H54 (cell line): ENCODE measurements at places on chromosomes 4 and X.

GRCh38 chrX:139052461-139052860, 340.9 kb upstream of the FGF13 start:
- no peak for DNase-seq

- DNase-seq, result no peak
Observed at GRCh38 chr4:94567811-94568210, 116.1 kb downstream of the PDLIM5 start.

GRCh38 chr4:52982255-52982945, 120.3 kb downstream of the RASL11B start:
- no peak for DNase-seq

DNA sequence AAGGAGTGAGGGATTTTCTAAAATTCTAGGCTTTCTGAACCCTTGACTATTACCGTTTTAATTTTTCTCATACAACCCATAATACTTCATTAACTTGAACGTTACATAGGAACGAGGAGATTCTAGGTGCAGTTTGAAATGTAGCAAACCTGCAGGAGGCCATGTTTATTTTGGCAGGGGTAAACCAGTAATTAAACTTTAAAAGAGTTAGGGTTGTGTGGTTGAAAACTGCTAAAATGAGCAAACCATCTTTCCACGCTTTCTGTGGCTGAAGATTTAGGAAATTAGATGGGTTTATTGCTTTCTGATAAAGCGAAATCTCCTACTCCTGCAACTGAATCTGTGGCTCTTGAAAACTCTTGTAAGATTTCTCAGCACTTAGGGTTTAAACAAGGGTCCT, 1.7 kb downstream of the PHEX start:
- DNase-seq, result no peak

- no peak for DNase-seq
Observed at GRCh38 chr4:98700656-98701055, 42.2 kb upstream of the TSPAN5 start.

DNA sequence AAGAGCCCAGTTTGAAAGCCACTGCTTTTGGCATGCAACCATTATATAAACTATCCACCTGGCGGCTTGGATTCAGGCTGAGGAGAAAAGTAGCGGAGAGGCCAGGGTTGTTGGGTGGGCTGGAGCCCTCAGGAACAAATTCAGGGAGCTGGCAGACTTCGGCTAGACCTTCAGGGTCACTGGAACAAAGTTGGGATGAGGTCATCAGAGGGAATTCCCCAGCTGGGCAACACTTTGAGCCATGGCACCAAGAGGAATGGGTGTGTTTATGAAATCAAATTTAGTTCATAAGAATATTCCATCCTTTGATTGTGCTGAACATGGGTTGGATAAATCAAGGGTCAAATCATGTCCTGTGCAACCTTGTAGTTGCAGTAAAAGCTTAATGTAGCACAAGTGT, 22.0 kb downstream of the MTMR1 start:
- DNase-seq, result no peak

- no peak for DNase-seq
Observed at GRCh38 chr4:6277935-6278800, 8.5 kb downstream of the WFS1 start.

GRCh38 chr4:168622600-168622999, 125.7 kb downstream of the PALLD start:
- no peak for DNase-seq
